ENCODE measurements at places on chromosomes 6 and 20. TPM values are rescaled to one million over a fixed set of nuclear protein-coding genes. Genes with fewer than 3 reads are reported as not detected.

GRCh38 chr20:57374343-57374930 is 16.8 kb upstream of the RBM38 start:
- DNase-seq = no peak

DNA sequence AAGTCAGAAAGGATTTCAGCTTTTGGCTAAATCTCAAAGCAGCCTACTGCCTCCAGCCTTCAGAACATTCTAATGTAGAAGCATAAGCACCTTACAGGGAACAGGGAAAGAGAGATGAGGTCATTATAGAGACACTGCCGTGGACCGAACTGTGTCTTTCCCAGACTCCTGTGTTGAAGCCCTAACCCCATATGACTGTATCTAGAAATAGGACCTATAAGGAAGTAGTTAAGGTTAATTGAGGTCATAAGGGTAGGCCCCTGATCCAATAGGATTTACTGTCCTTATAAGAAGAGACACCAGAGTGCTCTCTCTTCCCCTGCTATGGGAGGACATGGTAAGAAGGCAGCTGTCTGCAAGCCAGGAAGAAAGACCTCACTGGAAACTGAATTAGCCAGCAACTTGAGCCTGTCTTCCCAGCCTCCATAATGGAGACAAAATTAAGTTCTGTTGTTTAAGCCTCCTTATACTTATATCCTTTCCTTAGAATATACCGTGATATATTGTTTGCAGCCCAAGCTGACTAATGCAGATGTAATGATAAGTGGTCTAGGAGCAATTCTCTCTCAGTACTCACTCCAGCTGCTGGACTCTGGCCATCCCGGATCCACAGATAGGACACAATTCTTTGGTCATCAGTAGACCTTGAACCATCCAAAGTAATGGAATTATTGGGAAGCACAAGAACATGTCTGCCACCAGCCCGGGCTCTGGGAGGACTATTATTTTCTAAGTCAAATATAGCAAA is 71.4 kb downstream of the ALDH5A1 start:
- DNase-seq = no peak

- DNase-seq = no peak
These were observed 164.8 kb upstream of the GGTLC1 start for GRCh38 chr20:24153101-24154040.

GRCh38 chr6:17456711-17457110 is 63.3 kb downstream of the CAP2 start:
- no peak for DNase-seq

- no peak for DNase-seq
These were observed 122.6 kb upstream of the IFNGR1 start for GRCh38 chr6:137341681-137342195.

Gene PAK5
- 0.10 TPM for total RNA-seq

DNA sequence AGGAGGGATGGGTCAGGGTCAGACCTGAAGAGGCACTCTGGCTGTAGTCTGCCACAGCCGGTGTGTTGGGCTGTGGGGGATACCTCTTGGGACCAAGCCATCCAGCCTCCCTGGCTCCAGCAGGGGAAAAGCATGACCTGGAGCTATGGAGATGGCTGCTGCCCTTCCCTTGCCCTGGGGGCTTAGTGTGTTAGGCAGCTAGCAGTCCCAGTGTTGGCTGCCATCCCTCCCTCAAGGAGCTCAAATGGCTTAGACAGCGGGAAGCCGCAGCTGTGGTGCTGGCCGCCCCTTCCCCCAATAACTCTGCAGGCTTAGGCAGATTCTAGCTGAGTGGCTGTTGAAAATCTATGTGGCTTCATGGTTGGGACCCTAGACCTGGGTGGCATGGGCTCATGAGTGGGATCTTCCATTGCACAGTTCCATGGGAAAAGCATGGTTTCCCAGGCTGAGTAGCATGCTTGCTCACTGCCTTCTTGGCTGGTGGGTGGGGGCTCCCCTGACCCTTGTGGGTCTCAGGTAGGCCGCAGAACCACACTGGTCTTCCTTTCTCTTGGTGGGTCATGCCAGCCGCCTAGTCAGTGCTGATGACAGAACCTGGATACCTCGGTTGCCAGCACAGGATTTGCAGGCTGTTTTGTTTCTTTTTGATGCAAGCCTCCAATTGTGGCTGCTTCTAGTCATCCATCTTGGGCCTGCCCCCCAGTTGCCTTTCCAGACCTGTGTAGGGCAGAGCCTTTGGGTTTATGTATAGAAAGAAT is 69.0 kb upstream of the AHI1 start:
- no peak for DNase-seq

Gene MPIG6B
- total RNA-seq = not detected
